Effector memory CD4-positive, alpha-beta T cell (primary cell): ENCODE measurements at places on chromosomes 12 and 14.

GRCh38 chr14:74429221-74429691 lies 3.2 kb upstream of the SYNDIG1L start:
- DNase-seq: no peak

DNA sequence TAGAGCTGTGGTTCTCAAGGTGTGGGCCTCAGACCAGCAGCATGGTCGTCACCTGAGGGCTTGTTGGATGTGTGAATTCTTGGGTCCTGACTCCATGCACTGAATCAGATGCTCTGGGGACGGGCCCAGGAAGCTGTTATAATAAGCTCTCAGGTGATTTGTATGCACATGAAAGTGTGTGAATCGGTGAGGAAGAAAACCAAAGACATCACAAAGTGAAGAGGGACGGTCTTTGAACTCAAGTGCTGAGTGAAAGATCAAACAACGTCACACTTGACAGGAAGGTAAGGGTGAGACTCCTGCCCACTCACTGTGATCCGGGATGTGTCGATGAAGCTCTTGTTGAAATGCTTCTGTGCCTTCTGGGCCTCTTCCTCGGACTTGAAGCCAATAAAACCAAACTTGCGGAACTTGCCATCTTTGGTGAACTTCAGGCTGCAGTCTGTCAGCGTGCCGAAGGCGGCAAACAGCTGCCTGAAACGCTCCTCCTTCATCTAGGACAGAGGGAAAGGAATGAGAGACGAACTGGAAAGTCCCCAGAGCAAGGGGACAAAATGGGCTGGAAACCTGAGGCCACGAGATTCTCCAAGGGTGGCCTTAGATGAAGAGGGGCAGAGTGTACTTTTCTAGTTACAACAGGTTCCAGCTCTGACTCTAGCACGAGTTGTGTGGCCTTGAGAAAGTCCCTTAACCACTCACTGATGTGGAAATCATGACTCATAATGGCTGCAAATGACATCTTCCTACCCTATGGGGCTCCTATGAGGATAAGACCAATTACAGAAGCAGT lies 4.0 kb downstream of the RBM19 start:
- DNase-seq: no peak

DNA sequence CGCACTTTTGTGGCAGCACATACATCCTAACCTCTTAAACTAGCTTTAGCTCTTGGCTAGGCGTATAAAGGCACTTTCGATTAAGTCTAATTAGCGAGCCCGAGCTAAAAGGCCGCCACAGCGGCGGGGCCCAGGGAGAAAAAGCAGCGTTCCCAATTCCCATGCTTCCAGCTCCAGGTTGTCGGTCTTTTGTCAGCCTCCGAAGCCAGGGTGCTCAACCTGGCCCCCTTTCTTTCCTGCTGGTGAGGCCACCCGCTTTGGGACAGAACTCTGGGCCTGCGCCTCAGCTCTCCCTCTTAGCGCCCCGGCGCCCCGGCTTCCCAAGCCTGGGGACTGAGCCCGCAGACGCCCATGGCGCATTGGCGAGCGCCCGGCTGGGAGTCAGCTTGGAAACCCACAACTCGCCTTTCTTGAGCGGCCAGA lies 33.3 kb upstream of the TBX5 start:
- DNase-seq: no peak

DNA sequence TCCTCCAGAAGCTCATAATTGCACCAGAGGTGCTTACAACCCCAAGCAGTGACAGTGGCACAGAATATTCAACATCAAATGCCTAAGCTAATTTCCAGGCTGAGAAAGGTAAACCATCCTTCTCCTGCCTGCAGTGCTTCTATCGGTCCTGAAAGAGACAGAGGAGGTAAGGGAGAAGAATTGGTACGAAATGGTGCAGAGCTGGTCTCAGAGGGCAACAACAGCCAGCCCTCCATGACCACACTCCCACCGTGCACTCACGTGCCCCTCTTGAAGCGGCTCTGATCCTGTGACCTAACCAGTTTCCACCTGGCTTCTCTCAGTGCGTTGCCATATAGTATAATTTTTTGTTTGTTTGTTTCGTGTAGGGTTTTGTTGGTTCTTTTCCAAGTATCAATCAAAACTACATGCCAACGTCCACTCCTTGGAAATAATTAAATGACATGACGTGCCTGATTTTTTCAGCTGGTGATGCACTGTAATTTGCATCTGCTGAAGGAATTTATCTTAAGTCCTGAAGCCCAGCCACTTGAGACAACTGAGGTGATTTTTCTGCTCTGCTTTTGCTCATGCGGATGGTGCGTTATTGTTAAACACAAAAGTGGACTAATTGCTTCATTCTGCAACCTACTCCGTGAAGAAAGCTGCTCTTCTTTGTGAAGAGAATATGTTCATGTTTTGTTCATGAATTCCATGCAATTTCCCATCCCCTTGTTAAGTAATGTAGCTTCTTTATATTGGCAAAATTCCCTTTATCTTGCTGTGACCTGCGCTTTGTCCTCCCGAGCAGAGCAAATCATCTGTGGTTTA lies 1.3 kb upstream of the ATP2A2 start:
- no peak for DNase-seq

GRCh38 chr12:64172143-64172970 lies 49.7 kb downstream of the KICS2 start:
- DNase-seq: no peak

GRCh38 chr12:53173085-53173715 lies 7.3 kb upstream of the ZNF740 start:
- DNase-seq: no peak

DNA sequence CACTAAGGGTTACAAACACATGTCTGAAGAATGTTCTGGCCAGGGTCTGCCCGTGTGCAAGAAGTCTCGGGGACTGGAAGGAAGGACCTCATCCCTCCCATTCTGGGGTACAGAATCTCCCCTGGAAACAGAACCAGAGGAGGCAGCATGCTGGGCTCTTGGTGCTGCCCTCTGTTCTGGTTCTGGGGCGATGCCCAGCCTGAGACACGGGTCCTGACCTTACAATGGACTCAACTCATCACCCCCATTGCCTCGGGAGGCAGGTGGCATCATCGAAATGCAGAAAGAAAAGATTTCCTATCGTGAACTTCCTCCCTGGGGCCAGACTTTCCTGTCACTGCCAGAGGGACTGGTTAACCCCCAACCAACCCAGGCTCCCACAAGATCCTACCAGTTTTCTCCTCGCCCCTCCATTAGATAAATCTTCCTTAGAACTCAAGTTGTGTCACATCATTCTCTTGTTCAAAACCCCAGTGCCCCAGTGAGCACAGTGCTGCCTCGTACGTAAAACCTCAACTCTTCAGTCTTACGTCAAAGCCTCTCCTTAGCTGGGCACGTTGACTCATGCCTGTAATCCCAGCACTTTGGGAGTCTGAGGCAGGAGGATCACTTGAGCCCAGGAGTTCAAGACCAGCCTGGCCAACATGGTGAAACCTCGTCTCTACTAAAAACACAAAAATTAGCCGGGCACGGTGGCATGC lies 52.1 kb downstream of the PSMA6 start:
- DNase-seq: no peak

DNA sequence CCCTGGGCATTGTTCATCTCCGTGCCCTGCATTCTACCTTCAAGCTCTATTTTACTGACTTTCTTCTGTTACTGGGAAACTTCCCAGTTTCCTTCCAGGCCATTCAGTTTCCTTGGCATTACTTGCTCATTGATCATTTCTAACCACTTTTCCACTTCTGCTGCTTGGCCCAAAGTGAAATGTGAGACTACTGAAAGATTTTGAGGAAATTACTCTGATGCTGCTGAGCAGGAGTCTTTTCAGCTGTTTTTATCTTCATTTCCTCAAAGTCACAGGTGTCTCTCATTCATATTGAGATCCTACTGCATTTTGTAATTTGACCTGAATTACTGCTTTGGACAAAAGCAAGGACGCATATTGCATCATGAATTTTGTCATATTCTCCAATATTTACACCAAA lies 26.4 kb upstream of the DBX2 start:
- no peak for DNase-seq

DNA sequence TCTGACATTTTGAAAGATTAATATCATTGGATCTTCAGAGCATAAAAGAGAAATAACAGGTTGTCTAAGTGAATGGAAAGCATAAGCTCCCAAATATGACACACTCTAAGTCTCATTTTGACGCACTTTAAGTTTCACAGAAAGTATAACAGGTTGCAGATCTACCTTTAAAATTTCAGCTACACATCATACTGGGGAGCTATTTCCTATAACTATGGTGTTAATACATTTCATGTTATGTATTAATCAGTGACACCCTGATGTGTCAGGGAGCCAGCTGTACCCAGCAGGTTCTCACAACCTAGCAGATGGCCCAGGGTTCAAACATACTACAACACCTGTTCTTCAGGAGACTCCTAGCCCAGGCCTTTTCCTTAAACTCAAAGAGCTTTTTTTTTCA lies 31.1 kb upstream of the TMX1 start:
- no peak for DNase-seq

GRCh38 chr12:92562063-92562734 lies 140.6 kb upstream of the PLEKHG7 start:
- DNase-seq: no peak

DNA sequence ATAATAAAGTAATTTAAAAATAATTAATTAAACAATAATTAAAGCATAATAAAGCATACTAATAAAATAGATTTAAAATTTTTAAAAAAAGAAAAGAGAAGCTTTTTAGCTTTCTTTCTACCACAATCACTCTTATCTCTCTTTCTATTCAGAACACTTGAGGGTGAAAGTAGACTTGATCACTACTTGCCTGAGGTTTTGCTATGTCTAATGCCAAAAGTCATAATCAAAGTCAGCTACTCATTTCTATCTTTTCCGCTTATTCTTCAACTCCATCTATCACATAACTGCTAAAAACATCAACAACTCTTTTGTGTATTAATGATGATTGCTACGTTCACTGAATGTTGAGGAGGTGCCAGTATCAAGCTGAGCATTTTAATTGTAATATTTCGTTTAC lies 202.0 kb upstream of the KRR1 start:
- DNase-seq: no peak

- DNase-seq: no peak
Measured at GRCh38 chr12:94039914-94040313, 108.5 kb upstream of the PLXNC1 start.

GRCh38 chr14:56759094-56759493 lies 51.2 kb downstream of the OTX2 start:
- DNase-seq: no peak

GRCh38 chr12:12749433-12749832 lies 32.3 kb downstream of the CDKN1B start:
- DNase-seq: no peak

- DNase-seq: no peak
Measured at GRCh38 chr12:124523071-124523470, 44.3 kb downstream of the NCOR2 start.

GRCh38 chr12:57744194-57744776 lies 554 bp upstream of the TSPAN31 start:
- DNase-seq: no peak

- no peak for DNase-seq
Measured at GRCh38 chr12:38813923-38814322, 91.5 kb downstream of the CPNE8 start.

GRCh38 chr14:53608369-53608768 lies 348.3 kb downstream of the BMP4 start:
- DNase-seq: no peak

GRCh38 chr14:61630399-61631044 lies 64.8 kb upstream of the HIF1A start:
- no peak for DNase-seq

DNA sequence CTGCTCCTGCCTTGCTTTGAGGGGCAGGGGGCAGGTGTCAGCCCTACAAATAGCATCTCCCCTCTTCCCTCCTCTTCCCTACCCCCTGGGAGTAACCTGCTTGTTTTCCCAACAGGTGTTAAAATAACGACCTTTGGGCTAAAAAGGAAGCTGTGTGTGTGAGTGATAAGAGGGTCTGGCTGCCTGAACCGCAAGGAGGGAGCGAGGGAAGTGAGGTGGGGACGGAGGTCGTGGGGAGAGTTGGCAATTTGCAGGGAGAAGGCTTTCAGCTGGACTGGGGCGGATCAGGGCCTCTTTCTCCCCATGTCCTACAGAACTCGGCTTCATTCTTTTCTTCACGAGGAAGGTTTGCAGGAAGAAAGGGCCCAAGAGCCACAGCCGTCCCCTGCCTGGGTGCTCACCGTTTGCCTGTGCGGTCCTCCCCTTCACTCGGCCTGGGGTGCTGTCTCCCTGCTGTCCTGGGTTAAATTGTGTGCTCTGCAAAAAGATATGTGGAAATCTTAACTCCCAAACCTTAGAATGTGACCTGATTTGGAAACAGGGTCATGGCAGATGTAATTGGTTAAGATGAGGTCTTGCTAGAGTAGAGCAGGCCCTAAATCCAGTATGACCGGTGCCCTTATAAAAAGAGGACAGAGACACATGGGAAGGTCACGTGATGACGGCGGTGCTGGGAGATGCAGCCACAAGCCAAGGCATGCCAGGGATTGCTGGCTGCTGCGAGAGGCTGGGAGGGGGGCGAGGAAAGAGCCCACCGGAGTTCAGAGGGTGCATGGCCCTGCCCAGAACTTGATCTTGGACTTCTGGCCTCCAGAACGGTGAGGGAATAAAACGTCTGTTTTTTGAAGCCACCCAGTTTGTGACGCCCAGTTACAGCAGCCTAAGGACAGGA lies 38.7 kb upstream of the NCOR2 start:
- no peak for DNase-seq

GRCh38 chr12:22994316-22994675 lies 369.3 kb downstream of the ETNK1 start:
- no peak for DNase-seq

DNA sequence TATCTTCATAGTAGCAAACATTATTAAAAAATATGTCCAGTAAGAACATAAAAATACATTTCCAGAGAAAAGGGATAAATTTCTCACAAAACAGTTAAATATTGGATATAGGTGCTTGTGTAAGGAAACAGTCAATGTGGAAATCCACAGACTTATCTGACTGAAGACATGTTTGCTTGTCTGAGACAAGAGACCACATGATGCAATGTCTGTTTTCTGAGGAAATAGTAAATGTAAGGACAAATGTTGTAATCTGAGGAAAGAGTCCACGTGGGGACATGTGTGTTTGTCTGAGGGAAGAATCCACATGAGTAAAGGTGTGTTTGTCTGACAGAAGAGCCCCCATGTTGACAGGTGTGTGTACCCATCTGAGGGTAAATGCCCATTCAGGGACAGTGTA lies 1093.2 kb downstream of the TMEM121 start:
- no peak for DNase-seq

DNA sequence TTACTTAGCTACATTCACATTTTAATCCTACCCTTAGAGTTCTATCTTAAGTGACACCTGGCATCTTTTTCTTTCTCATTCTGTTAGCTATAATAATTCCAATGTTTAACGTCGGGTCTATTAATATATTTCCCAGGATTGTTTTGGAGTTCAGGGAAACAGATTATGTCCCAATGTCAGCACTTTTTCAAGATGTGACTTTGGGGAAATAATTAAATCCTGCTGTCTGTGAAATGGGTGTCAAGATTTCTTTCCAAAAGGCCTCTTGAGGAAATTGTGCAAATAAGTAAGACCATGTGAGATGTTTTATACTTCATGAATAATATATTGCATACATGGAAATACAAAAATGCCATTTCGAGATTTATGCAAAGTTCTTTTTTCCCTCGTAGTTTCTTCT lies 887.6 kb upstream of the SEL1L start:
- DNase-seq: no peak

- DNase-seq: no peak
Measured at GRCh38 chr12:103975368-103975767, 9.7 kb downstream of the TDG start.

GRCh38 chr12:89106950-89107349 lies 245.4 kb downstream of the DUSP6 start:
- DNase-seq: no peak
